ENCODE measurements at places on chromosomes 3 and 15.
A peak's percentile ranks its signal among the peaks of the same experiment; 100 is the strongest.

DNA sequence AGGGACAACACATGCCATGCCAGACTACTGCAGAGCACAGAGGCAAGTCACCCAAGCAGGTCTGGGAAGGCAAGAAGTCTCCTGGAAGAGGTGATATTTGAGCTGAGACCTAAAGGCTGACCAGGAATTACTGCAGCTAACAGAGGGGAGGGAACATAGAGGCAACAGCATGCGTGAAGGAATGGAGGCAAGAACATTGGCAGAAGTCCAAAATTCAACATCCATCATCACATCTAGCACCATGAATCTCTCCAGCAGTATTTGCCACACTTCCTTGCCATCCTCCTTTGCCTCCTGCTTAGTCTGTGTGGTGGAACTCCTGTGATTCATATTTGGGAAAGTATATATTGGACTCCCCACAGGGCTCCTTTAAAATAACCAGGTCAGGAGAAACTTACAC is 870 bp upstream of the TSEN2 start:
- peaks cover 27% of the 10 kb centered on the region for H3K4me1 ChIP-seq
- H3K27me3 ChIP-seq, result no peaks in the 10 kb centered on the region
- no peak for DNase-seq
- no peaks in the 10 kb centered on the region for H3K36me3 ChIP-seq
- peak overlapping the region; percentile 95 for H3K27ac ChIP-seq
- H3K4me3 ChIP-seq, result peak overlapping the region; percentile 95

GRCh38 chr3:159887911-159888310 is 100.7 kb upstream of the IL12A start:
- peaks cover 8% of the 10 kb centered on the region for H3K27me3 ChIP-seq
- no peak overlapping the region for H3K27ac ChIP-seq

DNA sequence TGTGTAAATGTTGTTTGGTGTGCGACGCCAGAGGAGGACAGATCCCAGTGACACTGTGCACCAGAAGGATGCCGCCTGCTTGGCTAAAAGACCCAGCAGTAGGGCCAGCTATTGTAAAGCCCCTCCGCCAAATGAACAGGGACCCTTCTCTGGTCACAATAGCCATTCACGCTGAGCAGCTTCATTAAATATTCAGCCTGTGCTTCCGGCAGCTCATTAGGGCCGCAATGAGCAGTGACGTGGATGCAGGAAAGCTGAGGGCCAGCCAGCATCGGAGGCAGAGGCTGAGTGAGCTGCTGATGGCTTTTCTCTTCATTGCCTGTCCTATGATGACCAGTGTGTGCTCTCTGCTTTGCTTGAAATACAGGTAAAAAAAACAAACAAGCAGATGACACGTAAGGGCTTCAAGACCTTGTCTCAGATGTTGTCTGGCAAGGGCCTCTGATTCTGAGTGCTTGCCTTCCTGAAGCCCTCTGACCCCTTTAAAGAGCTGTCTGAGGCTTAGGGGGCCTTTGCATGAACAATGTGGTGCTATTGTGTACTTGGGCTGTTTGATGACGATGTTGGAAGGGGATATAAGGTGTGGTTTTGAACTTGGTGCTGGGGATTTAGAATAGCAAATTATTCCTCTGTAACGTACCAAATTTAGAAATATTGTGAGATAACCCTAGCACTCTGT is 130.4 kb downstream of the FEZF2 start:
- H3K36me3 ChIP-seq, result no peaks in the 10 kb centered on the region
- DNase-seq, result no peak
- H3K27me3 ChIP-seq, result peaks cover 5% of the 10 kb centered on the region
- no peaks in the 10 kb centered on the region for H3K4me1 ChIP-seq
- H3K27ac ChIP-seq, result no peak overlapping the region
- no peak overlapping the region for H3K4me3 ChIP-seq

DNA sequence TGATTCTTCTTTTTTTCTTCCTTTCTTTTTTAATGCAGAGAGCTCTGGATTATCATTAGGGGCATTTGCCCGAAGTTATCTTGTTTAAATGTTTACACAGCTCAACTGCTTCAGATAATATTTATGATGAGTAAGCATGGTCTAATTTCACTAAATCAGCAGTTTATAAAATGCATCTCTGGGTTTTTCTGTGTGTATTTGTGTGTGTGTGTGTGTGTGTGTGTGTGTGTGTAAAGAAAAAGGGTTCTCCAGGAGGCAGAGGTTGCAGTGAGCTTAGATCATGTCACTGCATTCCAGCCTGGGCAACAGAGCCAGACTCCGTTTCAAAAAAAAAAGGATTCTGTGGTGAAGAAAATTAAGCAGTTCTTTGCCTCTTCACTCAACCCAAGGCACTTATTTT is 25.9 kb upstream of the TNFSF10 start:
- H3K4me1 ChIP-seq, result peaks cover 44% of the 10 kb centered on the region
- DNase-seq, result no peak
- H3K27me3 ChIP-seq, result no peaks in the 10 kb centered on the region
- no peak overlapping the region for H3K27ac ChIP-seq

DNA sequence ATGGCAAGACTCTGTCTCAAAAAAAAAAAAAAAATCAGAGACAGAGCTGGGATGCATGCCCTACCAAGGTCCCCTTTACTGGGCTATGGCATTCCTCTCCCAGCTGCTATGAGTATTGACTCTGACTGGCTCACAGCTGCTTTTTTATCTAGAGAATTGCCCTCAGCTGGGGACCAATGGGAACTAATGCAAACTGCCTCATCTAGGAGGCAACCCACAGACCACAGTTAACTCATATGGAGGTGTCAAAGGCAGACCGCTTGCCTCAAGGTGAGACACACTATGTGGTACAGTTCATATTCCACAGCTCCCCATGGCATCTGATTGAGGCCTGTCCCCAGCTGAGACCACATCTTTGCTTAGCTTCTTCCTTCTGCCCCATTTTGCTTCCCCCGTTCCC is 183.5 kb upstream of the EOMES start:
- H3K4me1 ChIP-seq, result peaks cover 28% of the 10 kb centered on the region
- DNase-seq, result no peak
- no peak overlapping the region for H3K4me3 ChIP-seq
- H3K27me3 ChIP-seq, result no peaks in the 10 kb centered on the region
- no peak overlapping the region for H3K27ac ChIP-seq

DNA sequence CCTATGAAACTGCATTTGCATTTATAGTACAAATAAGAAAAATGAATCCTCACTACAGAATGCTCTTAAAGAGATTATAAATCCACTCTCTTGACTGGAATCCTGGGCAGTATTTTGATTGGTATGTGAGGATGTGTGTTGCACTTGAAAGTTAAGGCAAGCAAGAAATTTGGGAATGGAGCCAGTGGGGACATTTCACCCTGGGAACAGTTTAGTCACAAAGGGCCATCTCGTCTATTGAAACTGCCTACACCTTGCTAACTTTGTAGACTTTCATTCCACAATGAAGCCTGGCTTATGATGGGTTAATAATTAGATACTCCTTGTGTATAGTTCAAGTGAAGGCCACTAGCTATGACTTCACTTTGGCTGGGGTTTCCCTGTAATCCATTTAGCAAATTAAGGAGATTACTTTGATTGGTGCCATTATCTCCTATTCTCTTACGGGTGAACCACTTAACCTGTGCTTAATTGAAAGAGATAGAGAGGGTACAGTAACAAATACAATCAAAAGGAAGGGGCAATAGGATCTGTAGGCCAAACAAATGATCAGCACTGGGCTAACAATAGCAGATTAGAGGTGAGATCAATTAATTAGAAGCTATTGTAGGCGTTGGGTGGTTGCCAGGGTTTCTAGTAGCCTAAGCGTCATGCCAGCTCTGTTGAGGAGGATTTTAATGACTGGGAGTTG is 146.9 kb upstream of the RARB start:
- no peak overlapping the region for H3K4me3 ChIP-seq
- H3K4me1 ChIP-seq, result no peaks in the 10 kb centered on the region
- H3K36me3 ChIP-seq, result no peaks in the 10 kb centered on the region
- DNase-seq, result no peak
- H3K27me3 ChIP-seq, result no peaks in the 10 kb centered on the region

DNA sequence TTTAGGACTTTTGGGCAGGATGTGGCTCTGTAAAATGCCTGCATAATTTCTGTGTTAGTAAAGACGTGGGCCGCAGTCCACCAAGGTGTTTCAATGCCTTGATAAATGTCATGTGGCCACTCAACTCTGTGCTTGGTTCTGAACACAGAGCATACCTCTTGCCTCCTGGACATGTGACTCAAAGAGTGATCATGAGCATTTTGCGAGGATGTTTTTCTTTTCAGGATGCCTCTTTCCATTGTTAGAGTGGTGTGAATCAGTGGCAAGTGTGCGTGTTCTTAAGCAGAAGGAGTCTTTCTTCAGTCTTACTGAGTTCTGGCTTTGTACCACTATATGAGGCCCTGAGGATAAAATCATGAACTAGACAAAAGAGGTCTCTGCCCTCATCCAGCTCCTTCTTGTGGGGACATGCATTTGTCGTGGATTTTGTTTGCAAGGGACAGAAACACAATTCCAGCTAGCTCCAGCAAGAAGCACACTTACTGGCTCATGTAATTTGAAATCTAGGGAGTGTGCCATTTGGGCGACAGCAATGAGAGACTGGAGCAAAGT is 363.4 kb downstream of the LRTM1 start:
- H3K36me3 ChIP-seq, result no peaks in the 10 kb centered on the region
- no peak overlapping the region for H3K27ac ChIP-seq
- H3K4me1 ChIP-seq, result no peaks in the 10 kb centered on the region
- H3K27me3 ChIP-seq, result no peaks in the 10 kb centered on the region

- peaks cover 26% of the 10 kb centered on the region for H3K36me3 ChIP-seq
- H3K27ac ChIP-seq, result no peak overlapping the region
- H3K4me1 ChIP-seq, result peaks cover 39% of the 10 kb centered on the region
- DNase-seq, result no peak
Observed at GRCh38 chr3:150414959-150415358, 6.9 kb downstream of the TSC22D2 start.

DNA sequence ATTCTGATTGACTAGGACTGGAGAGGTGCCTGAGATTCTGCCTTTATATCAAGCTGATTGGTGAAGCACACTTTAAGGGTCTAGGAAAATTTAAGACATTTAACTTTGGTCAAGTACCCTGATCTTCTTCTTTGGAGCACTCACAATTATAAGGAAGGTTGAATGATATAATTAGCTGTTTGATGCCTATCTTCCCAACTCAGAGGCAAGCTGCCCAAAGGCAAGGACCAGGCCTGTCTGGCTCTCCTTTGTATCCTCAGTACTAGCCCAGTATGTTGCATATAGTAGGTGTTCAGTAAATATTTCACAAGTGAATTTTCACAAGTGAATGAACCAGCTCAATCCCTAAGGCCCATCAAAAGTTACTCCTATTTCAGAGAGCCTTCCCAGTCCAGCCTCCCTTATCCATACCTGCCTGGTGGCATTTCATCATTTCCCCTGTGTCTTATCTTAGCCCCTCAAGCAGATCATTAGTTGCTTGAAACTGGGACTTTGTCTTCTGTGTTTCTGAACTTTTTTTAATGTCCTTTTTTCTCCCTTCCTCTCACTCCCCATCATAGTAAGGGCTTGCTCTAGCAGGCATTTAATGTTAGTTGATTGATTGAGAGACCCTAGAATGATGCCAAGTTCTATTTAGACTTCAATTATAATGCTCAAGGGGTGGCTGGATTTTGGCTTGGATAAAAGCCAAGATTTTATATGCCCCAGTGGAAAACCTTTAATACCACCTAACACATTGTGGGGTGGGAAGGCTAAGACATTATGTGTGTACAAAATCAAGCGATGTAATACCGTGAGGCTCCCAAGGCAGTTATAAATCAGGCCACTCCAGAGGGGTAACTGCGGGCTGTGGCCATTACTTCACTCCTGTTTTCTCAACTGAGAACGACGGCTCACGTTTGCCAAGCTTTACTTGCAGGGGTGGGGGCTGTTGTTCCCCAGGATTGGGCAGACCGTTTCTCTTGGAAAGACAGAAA is 43.2 kb upstream of the BOC start:
- H3K4me3 ChIP-seq, result no peak overlapping the region
- no peak for DNase-seq
